ENCODE measurements at places on chromosomes 16 and 17.

GRCh38 chr17:4607773-4608187 lies 23.5 kb downstream of the SMTNL2 start:
- peak overlapping the region; percentile 86 for H3K27ac ChIP-seq
- H3K4me3 ChIP-seq: no peak overlapping the region
- no peaks in the 10 kb centered on the region for H3K36me3 ChIP-seq
- H3K4me1 ChIP-seq: peaks cover 15% of the 10 kb centered on the region
- DNase-seq: peak; percentile 91

GRCh38 chr17:3944485-3945388 lies 19.5 kb downstream of the ATP2A3 start:
- peak; percentile 85 for DNase-seq
- H3K4me3 ChIP-seq: peak overlapping the region; percentile 33
- no peaks in the 10 kb centered on the region for H3K27me3 ChIP-seq
- peaks cover 4% of the 10 kb centered on the region for H3K4me1 ChIP-seq

GRCh38 chr16:2208308-2208707 lies 2.4 kb downstream of the BRICD5 start:
- H3K27ac ChIP-seq: no peak overlapping the region
- H3K4me3 ChIP-seq: no peak overlapping the region

GRCh38 chr16:51168755-51169154 lies 17.7 kb upstream of the SALL1 start:
- no peak for DNase-seq
- no peaks in the 10 kb centered on the region for H3K4me1 ChIP-seq
- no peak overlapping the region for H3K4me3 ChIP-seq
- H3K27ac ChIP-seq: no peak overlapping the region
- H3K27me3 ChIP-seq: no peaks in the 10 kb centered on the region
- no peaks in the 10 kb centered on the region for H3K36me3 ChIP-seq

GRCh38 chr17:67109111-67109510 lies 64.8 kb downstream of the CACNG1 start:
- H3K36me3 ChIP-seq: no peaks in the 10 kb centered on the region
- H3K4me1 ChIP-seq: peaks cover 7% of the 10 kb centered on the region
- DNase-seq: no peak

DNA sequence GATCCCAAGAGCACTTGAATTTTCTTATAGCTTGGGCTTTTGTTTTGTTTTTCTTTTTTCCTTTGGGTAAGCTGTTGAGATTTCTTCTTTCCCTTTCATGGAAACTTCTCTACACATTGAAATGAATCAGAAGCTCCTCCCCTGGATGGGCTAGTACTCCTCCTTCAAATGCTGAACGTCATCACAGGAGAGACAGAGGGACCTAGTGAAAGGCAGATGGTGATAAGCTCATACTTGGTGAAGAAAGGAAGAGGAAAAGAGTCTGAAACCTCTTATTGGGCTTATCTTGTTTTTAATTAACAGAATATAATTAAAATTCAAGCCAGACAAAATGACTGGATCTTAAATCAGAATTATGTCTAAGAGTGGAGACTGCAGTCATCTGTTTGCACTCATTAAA lies 147.3 kb downstream of the SNX11 start:
- no peak overlapping the region for H3K27ac ChIP-seq
- no peaks in the 10 kb centered on the region for H3K4me1 ChIP-seq
- H3K4me3 ChIP-seq: no peak overlapping the region
- H3K27me3 ChIP-seq: no peaks in the 10 kb centered on the region
- DNase-seq: no peak

GRCh38 chr16:2777231-2777902 lies at the start of gene ELOB:
Gene ELOB, minus strand, starts transcription at chr16:2777280. Its CDS starts 41 bp downstream, at chr16:2777239.
- peak within 1 kb of the TSS; percentile 62 for H3K4me3 ChIP-seq
- H3K4me1 ChIP-seq: peaks cover 16% of the 10 kb centered on the region
- DNase-seq: peak; percentile 93
- H3K36me3 ChIP-seq: no peaks in the 10 kb centered on the region

GRCh38 chr16:87201052-87201451 lies 116.1 kb downstream of the C16orf95 start:
- H3K4me1 ChIP-seq: no peaks in the 10 kb centered on the region
- DNase-seq: peak; percentile 38
- H3K36me3 ChIP-seq: no peaks in the 10 kb centered on the region

- no peak overlapping the region for H3K4me3 ChIP-seq
- no peaks in the 10 kb centered on the region for H3K36me3 ChIP-seq
- DNase-seq: no peak
- no peaks in the 10 kb centered on the region for H3K4me1 ChIP-seq
- no peaks in the 10 kb centered on the region for H3K27me3 ChIP-seq
These were observed 20.4 kb downstream of the MEAK7 start for GRCh38 chr16:84483882-84484565.

DNA sequence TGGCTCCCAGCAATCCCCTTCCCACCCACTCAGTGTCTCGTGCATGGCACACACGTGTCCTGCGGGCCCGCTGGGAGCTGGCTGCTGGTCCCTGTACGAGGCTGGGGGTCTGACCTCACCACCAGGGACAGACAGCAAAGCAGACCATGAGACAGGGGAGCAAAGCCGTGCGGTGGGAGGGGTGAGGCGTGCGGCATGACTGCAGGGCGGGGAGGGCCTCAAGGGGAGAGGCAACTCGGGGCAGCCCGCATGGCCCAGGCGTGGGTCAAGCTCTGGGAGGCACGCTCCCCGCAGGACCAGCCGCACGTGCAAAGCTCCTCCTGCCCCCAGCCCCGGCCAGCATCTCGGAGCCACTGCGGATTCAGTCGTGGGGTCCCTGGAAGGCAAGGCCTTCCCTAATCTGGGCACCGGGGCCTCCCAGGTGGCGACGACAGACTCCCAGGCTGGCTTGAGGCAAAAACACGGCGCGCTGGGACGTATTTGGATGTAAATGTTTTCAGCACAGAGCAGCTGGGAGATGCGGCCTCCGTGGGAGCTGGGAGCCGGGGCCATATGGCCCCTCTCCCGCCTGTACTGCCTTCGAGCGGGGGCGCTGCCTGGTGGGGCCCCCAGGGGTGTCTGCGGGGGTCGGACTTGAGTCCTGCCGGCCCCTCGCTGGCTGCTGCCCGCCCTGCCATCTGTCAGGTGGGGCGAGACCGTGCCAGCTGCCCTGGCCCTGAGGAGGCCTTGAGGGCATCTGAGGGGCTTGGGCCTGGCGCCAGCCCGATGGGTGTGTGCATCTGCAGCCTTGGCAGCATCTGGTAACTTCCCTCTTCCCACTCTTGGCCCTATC lies 12.2 kb upstream of the CBFA2T3 start:
- H3K4me3 ChIP-seq: no peak overlapping the region
- H3K36me3 ChIP-seq: no peaks in the 10 kb centered on the region
- H3K27me3 ChIP-seq: no peaks in the 10 kb centered on the region
- H3K4me1 ChIP-seq: no peaks in the 10 kb centered on the region

- peaks cover 8% of the 10 kb centered on the region for H3K4me1 ChIP-seq
- H3K27ac ChIP-seq: peak within 1 kb of the TSS; percentile 47
- no peaks in the 10 kb centered on the region for H3K27me3 ChIP-seq
- no peaks in the 10 kb centered on the region for H3K36me3 ChIP-seq
- H3K4me3 ChIP-seq: peak within 1 kb of the TSS; percentile 86
- peak; percentile 86 for DNase-seq
These were observed at the start of gene P3H4 for GRCh38 chr17:41811549-41812380. Gene P3H4, minus strand, starts transcription at chr17:41811949. Its CDS starts 34 bp downstream, at chr17:41811915.

GRCh38 chr16:838741-839140 lies 38.2 kb upstream of the GNG13 start:
- no peaks in the 10 kb centered on the region for H3K36me3 ChIP-seq
- DNase-seq: no peak

DNA sequence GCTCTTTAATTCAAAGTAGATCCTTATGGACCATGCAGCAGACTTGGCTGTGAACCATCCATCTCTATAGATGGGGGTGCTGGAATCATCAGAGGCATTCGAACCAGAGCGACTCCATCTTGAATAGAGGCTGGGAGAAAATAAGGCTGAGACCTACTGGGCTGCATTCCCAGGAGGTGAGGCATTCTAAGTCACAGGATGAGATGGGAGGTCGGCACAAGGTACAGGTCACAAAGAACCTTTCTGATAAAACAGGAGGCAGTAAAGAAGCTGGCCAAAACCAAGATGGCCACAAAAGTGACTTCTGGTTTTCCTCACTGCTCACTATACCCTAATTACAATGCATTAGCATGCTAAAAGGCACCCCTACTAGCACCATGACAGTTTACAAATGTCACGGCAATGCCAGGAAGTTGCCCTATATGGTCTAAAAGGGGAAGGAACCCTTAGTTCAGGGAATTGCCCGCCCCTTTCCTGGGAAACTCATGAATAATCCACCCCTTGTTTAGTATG lies 89.2 kb upstream of the BRD7 start:
- no peaks in the 10 kb centered on the region for H3K27me3 ChIP-seq
- H3K36me3 ChIP-seq: no peaks in the 10 kb centered on the region
- no peaks in the 10 kb centered on the region for H3K4me1 ChIP-seq
- no peak overlapping the region for H3K27ac ChIP-seq

DNA sequence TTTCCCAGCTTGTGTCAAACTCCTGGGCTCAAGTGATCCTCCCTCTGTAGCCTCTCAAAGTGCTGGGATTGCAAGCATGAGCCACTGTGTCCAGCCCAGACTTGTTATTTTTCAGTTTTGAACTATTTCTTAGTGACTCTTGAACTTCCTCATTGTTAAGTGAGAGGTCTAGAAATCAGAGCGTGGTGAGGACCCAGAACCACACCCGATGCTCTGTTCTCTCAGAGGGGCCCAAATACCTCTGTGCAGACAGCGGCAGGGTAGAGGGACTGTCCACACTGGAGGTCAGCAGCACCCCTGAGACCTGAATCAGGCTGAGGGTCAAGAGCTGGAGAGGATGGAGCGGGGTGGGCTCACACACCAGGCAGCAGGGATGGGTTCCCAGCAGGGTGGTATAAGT lies 47.7 kb upstream of the MEAK7 start:
- no peak overlapping the region for H3K27ac ChIP-seq
- no peaks in the 10 kb centered on the region for H3K4me1 ChIP-seq
- no peak for DNase-seq
- H3K36me3 ChIP-seq: no peaks in the 10 kb centered on the region

DNA sequence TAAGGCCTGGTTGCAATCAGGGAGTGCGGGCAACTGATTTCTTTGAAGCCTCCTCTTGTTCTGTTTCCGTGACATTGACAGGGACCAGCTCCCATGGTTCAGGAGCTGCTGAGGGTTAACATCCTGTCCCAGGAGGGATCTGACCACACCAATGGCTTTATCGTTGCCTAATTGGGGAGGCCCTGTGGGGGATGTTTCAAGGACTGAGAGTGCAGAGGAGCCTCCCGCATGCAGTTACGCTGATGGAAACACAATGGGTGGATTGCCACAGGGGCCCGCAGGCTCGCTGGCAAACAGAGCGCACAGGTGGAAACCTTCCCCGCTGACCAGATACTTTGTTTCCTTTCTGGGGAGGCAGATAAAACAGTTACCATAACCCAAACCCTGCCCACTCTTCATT lies 23.8 kb upstream of the ABCC1 start:
- no peaks in the 10 kb centered on the region for H3K4me1 ChIP-seq
- no peaks in the 10 kb centered on the region for H3K27me3 ChIP-seq
- no peak overlapping the region for H3K4me3 ChIP-seq
- no peaks in the 10 kb centered on the region for H3K36me3 ChIP-seq
- no peak for DNase-seq

DNA sequence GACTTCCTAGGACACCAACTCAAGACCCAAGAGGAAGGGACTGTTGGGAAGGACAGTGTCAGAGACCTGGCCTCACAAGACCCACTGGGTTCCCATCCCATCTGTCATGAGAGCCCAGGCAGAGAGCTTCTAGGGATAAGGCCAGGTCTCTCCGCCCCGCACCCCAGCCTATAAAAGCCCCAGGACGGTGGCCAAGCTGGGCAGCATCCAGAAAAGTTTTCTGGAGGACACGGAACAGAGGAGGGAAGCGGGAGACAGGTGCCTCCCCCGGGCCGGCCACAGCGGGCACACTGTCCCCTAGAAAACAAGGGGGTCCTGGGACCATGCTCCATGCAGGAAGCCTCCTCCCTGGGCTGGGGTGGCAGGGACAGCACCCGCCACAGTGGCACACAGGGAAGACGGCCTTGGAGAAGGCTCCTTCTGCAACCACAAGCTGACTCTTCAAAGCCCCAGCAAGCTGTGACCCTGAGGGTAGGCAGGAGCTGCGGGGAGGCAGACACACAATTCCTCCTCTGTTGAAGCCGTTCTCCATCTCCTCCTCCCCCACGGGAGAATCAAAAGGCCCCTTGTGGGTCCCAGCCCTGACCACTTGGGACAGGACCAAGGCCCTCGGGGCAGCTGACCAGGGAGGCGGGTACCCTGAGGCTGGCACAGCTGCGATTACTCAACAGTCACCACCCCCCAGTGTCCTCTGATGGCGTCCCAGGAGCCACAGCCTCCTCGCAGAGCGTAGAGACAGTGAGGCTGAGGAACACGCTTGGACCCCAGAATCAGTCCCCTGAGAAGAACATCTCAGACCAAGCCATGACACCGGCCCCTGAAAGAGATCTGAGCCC lies 26.1 kb downstream of the TRPV3 start:
- H3K27me3 ChIP-seq: no peaks in the 10 kb centered on the region
- no peak overlapping the region for H3K4me3 ChIP-seq
- peak; percentile 42 for DNase-seq
- H3K4me1 ChIP-seq: peaks cover 19% of the 10 kb centered on the region
- no peaks in the 10 kb centered on the region for H3K36me3 ChIP-seq

GRCh38 chr17:45743626-45744326 lies 40.3 kb upstream of the CRHR1 start:
- H3K4me1 ChIP-seq: no peaks in the 10 kb centered on the region
- DNase-seq: no peak
- no peak overlapping the region for H3K27ac ChIP-seq
- no peaks in the 10 kb centered on the region for H3K36me3 ChIP-seq
- no peak overlapping the region for H3K4me3 ChIP-seq
- no peaks in the 10 kb centered on the region for H3K27me3 ChIP-seq

DNA sequence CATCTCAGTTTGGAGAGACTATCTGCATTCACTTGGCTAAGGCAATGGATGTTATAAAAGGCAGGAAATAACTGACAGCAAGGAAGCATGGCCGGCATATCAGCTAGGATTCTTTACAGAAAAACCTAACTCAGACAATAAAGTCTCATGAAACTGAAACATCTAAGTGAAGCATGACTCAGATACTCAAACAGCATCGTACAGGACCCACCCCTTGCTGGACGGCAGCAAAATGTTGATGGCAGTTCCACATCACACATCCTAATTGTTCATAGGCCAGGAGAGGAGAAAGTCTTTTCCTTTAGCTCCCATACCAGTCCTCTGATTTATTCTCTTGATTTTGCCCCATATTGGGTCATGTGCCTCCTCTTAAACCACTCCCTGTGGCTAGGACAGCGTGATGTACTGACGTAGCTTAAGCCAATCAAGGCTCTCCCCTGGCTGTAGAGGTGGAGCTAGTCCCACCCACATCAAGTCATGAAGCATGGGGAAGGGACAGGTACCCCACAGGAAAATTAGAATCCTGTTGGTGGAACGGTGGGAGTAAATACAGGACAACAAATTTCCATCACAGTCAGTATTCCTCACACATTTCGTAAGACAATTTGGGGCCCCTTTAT lies 178.9 kb downstream of the IRX3 start:
- no peak overlapping the region for H3K4me3 ChIP-seq
- no peak overlapping the region for H3K27ac ChIP-seq
- H3K36me3 ChIP-seq: no peaks in the 10 kb centered on the region
- DNase-seq: no peak
- no peaks in the 10 kb centered on the region for H3K27me3 ChIP-seq
- H3K4me1 ChIP-seq: no peaks in the 10 kb centered on the region

- no peaks in the 10 kb centered on the region for H3K36me3 ChIP-seq
- no peak for DNase-seq
- no peaks in the 10 kb centered on the region for H3K27me3 ChIP-seq
- H3K27ac ChIP-seq: no peak overlapping the region
- H3K4me1 ChIP-seq: no peaks in the 10 kb centered on the region
- no peak overlapping the region for H3K4me3 ChIP-seq
These were observed 606.2 kb downstream of the WWOX start for GRCh38 chr16:78705694-78706093.

Data from ovary (tissue), 10 donors.